Omental fat pad (tissue), 4 donors: ENCODE measurements at places on chromosomes 12 and 14.

DNA sequence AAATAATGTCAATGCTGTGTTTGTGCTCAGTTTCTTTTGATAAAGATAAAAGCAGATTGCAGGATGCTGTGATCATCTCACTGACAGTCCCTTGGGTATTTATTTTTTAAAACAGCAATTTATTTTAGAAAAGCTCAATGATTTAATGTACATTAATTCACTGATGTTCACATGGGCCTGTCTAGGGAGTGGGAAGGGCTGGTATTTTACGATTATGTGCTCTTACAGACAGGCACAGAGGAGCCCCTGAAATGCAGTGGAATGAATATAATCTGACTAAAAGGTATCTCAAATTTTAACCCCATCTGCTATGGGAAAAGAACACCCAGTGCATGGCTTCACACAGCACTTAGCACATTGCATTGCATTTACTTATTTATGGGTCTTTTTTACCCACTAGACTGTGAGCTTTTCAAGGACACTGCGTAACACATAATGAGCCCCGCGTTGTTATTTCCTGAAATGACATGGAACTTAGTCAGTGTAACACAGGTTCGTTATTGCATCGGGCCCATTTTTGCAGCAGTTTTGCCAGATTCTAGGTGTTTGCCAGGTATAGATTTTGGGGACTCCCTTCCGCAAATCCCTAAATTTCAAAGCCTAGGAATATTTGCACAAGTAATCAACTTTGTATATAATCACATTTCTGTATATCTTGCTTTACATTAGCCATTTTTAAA lies 425.3 kb upstream of the FBXO33 start:
- no peak for DNase-seq

GRCh38 chr14:25666877-25667276 lies 616.9 kb upstream of the STXBP6 start:
- DNase-seq, result no peak

- DNase-seq, result no peak
These were observed 386.6 kb downstream of the SYT1 start for GRCh38 chr12:79250960-79251755.

DNA sequence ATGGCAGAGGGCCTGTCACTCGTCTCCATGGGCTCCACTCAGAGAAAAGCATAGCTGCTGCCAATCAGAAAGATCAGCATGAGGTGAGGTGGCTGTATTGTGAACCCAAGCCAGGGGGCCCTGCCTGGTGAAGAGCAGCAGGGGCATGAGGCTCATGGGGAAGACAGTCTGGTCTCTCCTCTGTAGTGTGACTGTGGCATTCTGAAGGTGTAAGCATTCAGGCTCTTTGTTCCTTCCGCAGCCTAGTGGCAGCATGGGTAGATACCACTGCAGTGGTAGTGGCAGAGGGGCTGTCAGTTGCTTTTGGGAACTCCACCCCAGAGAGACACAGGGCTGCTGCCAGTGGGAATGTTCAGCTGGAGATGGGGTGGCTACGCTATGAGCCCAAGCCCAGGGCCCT lies 5.1 kb upstream of the CLEC4D start:
- DNase-seq, result no peak

- DNase-seq, result no peak
These were observed 64.7 kb downstream of the AVPR1A start for GRCh38 chr12:63086149-63086915.

DNA sequence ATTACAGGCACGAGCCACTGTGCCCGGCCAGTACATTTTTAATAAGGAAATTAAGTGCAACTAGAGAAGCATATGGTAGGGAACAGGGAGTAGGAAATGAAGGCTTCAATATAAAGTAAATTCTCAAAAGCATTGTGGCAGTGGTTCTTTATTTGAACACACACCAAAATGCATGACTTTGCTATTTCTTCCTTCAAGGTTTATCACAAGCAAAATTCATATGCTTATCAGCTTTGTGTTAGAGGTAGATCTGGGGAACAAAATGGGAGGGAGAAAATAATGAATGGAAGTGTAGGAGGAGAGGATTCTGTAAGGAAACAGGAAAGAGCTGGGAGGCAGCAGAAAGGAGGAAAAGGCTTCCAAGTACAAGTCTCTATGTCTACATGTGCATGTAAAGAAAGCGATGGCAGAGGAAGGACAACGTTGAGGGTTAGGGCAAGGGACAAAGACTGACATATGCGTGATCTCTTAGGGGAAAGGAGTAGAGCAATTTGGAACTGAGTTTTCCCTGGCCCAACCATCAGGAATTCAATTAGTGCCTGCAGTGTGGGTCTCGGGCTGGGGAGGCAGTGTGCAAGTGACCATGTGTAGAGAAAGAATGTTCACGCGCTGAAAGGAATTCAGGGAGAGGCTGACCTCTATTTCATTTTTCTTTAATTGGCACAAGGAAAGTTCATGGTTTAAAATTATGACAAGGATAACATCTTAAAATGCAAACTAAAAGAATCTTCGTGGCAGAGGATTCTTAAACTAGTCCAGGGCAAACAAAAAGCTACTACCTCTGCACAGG lies 22.9 kb upstream of the RASSF8 start:
- no peak for DNase-seq
